ENCODE measurements at places on chromosomes 2 and 18. TPM values are rescaled to one million over a fixed set of nuclear protein-coding genes. Genes with fewer than 3 reads are reported as not detected.

DNA sequence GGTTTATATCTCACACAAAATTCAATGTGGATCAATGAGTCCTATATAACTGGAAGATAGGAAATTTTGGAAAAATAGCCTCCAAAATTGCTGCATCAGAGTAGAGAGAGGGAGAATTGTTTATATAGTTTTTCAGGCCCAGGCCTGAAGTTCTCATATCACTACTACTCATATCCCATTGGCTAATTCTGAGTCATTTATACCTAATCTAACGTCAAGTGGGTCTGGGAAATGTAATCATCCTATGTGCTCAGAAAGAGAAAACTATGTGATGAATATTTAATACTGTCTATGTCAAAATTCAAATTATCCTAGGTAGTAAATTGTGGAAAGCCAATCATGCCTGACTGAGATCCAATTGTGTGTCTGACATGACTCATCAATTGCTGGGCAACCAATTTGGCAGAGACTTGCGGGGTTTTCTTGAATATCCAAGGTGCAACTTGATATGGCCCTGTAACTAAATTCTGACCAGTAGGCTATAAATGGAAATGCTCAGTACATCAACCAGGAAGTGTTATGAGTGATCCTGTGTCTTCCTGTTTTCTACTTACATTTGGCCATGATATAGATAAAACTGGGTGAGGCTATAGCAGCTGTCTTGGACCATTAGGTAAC is 744.4 kb downstream of the KCNJ3 start:
- no peak overlapping the region for H3K4me3 ChIP-seq
- no peaks in the 10 kb centered on the region for H3K27me3 ChIP-seq
- H3K27ac ChIP-seq, result no peak overlapping the region
- no peaks in the 10 kb centered on the region for H3K36me3 ChIP-seq
- DNase-seq, result no peak

The GPR17 gene
- total RNA-seq, result not detected

DNA sequence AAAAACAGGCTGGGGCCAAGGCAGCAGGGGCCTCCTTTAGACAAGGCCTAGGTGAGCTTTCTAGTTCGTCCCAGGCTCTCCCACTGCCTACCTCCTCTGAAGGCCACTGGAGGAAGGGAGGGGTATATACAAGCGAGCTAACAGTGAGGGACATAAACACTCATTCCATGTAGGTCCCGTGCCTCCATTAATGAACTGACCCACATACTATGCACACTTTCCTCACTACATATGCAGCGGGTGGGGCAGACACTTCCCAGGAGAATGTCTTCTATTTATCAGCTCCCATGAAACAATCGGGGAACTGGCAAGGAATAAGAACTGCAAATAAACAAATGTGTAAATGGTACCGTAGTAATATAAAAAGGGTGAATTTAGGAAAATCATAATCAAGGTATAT is 336.5 kb downstream of the NBAS start:
- H3K27ac ChIP-seq, result no peak overlapping the region
- no peaks in the 10 kb centered on the region for H3K27me3 ChIP-seq
- DNase-seq, result no peak
- H3K4me3 ChIP-seq, result no peak overlapping the region
- peaks cover 35% of the 10 kb centered on the region for H3K36me3 ChIP-seq
- no peaks in the 10 kb centered on the region for H3K4me1 ChIP-seq

DNA sequence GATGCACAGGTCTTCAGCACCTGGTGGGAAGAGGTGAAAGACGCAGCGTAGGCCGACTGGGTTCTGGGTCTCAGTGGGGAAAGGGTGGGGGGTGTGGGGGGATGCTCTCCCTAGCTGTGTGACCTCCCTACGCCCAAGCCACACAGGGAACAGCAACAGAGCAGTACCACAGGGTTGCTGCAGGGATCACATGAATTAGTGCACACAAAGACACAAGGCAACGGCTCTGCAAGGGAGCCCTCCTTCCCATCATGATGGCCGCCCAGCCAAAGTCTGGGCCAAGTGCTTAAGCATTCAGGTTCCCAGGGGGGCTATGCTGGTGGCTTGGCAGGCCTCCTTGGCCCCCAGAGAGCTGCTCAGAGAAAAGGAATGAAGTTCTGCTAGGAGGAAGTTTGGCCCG is 28.2 kb upstream of the GBX2 start:
- H3K4me1 ChIP-seq, result no peaks in the 10 kb centered on the region
- DNase-seq, result no peak
- no peaks in the 10 kb centered on the region for H3K36me3 ChIP-seq
- H3K27ac ChIP-seq, result no peak overlapping the region
- peaks cover 7% of the 10 kb centered on the region for H3K27me3 ChIP-seq

The LYPD6B gene
- not detected for total RNA-seq
